Lower lobe of right lung (tissue), 2 donors: ENCODE measurements at places on chromosomes 2 and 18. TPM values are rescaled to one million over a fixed set of nuclear protein-coding genes. Genes with fewer than 3 reads are reported as not detected.

DNA sequence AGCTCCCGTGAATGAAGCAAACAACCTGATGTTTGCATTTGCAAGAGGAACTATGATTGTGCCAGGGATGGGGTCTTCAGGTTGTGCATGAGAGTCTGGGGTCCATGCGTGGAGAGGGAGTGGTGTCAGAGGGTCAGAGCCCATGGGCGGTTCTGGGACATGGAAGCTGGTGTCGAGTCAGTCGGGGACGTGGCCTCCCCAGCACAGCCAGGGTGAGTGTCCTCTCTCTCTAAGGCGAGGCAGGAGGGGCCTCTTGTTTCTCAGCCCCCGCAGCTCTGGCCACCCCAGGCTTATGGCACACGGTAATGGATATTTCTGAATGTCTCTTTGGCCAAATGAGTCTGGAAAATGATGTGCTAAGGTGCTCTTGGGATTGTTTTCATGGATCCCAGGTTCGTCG is 118.6 kb downstream of the RTP5 start:
- H3K36me3 ChIP-seq = no peaks in the 10 kb centered on the region
- no peak overlapping the region for H3K27ac ChIP-seq
- H3K4me3 ChIP-seq = no peak overlapping the region
- DNase-seq = no peak

POTEE gene
- 0.18 TPM for total RNA-seq

GATA6 gene
- 22.1 TPM for total RNA-seq

OXER1 gene
- total RNA-seq = 1.9 TPM

DNA sequence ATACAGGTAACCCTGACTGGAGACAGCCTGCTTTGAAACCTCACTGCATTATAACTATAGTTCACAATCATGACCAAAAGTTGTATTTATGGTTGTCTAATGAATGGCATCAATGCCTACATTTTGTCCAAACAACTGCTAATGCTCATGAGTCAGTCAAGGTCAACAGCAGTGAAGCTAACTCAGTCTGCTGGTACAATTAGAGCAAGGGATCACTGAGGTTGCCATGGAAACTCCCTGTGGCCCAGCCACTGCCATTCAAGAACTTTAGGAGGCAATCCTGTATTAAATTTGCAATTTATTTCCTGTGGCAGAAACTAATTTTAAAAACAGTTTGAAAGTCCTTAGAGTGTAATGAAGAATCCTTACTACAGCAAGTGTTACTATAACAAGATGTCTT is 185.1 kb upstream of the SMAD7 start:
- H3K27me3 ChIP-seq = no peaks in the 10 kb centered on the region
- DNase-seq = no peak
- no peaks in the 10 kb centered on the region for H3K4me1 ChIP-seq
- H3K4me3 ChIP-seq = no peak overlapping the region

CHN1 gene
- 16.8 TPM for total RNA-seq

DNA sequence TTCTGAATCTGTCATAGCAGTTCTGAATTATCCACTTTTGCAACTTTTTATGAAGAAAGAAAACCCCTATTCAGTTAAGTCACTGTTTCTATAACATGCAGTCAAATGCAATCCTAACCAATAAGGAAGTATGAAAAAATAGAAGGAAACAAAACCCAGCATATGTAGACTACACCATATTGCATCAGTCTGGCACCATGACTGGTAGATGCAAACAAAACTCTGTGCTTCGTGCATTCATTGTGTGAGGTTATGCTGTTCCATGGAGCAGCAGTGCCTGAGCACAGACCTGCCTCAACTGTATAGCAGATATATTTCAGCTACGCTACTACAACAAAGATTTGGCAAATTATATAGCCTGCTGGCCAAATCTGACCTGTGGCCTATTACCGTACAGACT is 325.5 kb downstream of the LRP1B start:
- no peak for DNase-seq
- no peak overlapping the region for H3K4me3 ChIP-seq
- no peaks in the 10 kb centered on the region for H3K27me3 ChIP-seq
- H3K36me3 ChIP-seq = no peaks in the 10 kb centered on the region
- H3K4me1 ChIP-seq = no peaks in the 10 kb centered on the region
- no peak overlapping the region for H3K27ac ChIP-seq

CHRNG gene
- total RNA-seq = not detected

GRCh38 chr2:240324312-240325015 is 111.0 kb upstream of the GPC1 start:
- H3K27me3 ChIP-seq = peaks cover 3% of the 10 kb centered on the region
- H3K4me3 ChIP-seq = no peak overlapping the region
- no peaks in the 10 kb centered on the region for H3K36me3 ChIP-seq
- H3K27ac ChIP-seq = no peak overlapping the region
- peaks cover 4% of the 10 kb centered on the region for H3K4me1 ChIP-seq

GRCh38 chr2:197399887-197400540 is 34.8 kb downstream of the SF3B1 start:
- H3K4me3 ChIP-seq = no peak overlapping the region
- H3K4me1 ChIP-seq = no peaks in the 10 kb centered on the region
- DNase-seq = no peak
- H3K27ac ChIP-seq = no peak overlapping the region
- peaks cover 100% of the 10 kb centered on the region for H3K36me3 ChIP-seq

- H3K4me1 ChIP-seq = no peaks in the 10 kb centered on the region
- no peak overlapping the region for H3K27ac ChIP-seq
- H3K36me3 ChIP-seq = no peaks in the 10 kb centered on the region
- DNase-seq = no peak
These were observed 706.5 kb upstream of the FSHR start for GRCh38 chr2:49860834-49861233.

GRCh38 chr18:3810296-3810695 is 360.3 kb downstream of the TGIF1 start:
- no peaks in the 10 kb centered on the region for H3K27me3 ChIP-seq
- no peak overlapping the region for H3K4me3 ChIP-seq
- DNase-seq = no peak
- no peak overlapping the region for H3K27ac ChIP-seq

ACTG2 gene
- 22.2 TPM for total RNA-seq

DNA sequence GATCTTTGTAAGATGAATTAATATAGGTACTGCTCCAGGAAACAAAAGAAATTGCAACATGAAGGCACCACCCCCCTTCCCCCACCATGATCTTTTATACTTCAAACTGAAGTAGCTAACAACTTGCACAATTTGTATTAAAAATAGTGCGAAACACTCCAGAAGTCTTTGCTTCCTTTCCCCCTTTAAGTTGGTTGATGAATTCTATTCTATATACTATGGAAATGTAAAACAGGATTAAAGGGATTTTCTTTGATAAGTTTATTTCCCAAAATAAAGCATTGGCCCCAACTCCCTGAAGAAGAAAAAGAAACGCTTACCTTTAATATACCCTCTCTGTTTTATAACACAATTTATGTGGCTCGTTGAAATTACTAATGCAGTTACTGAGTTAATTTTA is 227.1 kb downstream of the ARHGAP15 start:
- no peaks in the 10 kb centered on the region for H3K4me1 ChIP-seq
- no peak overlapping the region for H3K4me3 ChIP-seq
- H3K27me3 ChIP-seq = no peaks in the 10 kb centered on the region
- DNase-seq = no peak

GRCh38 chr18:33350256-33350655 is 90.3 kb downstream of the CCDC178 start:
- no peak overlapping the region for H3K27ac ChIP-seq
- H3K36me3 ChIP-seq = no peaks in the 10 kb centered on the region
- no peak overlapping the region for H3K4me3 ChIP-seq
- H3K4me1 ChIP-seq = no peaks in the 10 kb centered on the region
- DNase-seq = no peak
- H3K27me3 ChIP-seq = no peaks in the 10 kb centered on the region
